Choroid plexus epithelial cell (primary cell): ENCODE measurements at places on chromosomes 16 and 17.
A peak's percentile ranks its signal among the peaks of the same experiment; 100 is the strongest.

DNA sequence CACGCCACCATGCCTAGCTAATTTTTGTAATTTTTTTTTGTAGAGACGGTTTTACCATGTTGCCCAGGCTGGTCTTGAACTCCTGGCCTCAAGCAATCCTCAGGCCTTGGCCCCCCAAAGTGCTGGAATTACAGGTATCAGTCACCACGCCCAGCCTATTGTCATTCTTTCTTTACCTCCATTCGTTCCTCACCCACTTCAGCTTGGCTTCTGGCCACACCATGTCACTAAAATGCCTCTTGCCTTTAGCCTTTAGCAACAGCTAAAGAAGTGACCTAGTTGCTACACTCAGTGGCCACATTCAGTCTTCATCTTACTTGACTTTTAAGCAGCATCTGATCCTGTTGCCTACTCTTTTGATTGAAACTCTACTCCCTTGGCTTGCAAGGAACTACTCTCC is 3.6 kb upstream of the LRRC75A start:
- no peak for DNase-seq

GRCh38 chr17:61504697-61505096 is 52.5 kb downstream of the TBX4 start:
- DNase-seq: peak; percentile 97

GRCh38 chr16:73308771-73309170 is 260.8 kb upstream of the ZFHX3 start:
- no peak for DNase-seq

- peak; percentile 43 for DNase-seq
Measured at GRCh38 chr16:90031931-90032673, 12.8 kb upstream of the DBNDD1 start.

GRCh38 chr16:67166598-67167168 is 2.1 kb downstream of the HSF4 start:
- DNase-seq: no peak

DNA sequence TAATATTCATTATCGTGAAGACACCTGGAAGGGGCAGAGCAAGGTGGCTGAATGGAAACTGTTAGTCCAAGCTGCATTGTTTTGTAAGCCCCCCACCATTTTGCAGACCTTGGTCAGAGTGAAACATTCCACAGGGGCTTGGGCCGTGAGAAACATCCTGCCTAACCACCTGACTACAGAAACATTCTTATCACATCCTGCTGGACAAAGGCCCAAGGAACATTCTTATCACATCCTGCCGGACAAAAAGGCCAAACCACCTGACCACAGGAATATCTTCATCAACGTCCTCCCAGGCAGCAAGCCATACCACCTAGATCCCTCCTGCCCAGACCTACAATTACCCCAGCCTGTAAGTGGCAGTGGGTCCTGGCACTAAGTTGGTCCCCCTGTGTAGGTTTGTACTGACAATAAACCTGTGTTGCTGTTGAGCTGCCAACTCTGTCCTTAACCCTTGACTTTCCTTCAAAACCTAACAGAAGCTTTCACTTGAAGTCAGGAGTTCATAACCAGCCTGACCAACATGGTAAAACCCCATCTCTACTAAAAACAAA is 19.6 kb downstream of the ATF7IP2 start:
- DNase-seq: peak; percentile 84

DNA sequence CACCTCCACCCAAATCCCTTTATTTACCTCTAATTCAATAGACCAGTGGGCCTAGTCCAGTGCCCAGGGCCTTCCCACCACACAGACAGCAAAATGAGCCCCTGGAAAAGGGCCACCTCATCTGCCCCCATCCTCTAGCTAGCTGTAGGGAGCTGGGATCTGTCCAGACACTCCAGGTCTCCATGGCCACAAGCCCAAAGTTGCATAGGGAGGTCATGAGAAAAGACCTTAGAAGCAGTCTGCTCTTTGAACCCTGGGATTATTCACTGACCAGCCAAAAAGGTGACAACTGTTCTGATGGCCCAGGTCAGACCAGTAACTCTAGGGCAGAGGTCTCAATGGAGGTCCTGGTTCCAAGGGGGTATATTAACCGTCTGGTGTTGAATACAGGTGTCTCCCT is 2.0 kb downstream of the CUEDC1 start:
- no peak for DNase-seq

- DNase-seq: no peak
Measured at GRCh38 chr17:80486692-80487091, 10.3 kb upstream of the NPTX1 start.

- no peak for DNase-seq
Measured at GRCh38 chr17:32699247-32699646, 177.7 kb downstream of the MYO1D start.

DNA sequence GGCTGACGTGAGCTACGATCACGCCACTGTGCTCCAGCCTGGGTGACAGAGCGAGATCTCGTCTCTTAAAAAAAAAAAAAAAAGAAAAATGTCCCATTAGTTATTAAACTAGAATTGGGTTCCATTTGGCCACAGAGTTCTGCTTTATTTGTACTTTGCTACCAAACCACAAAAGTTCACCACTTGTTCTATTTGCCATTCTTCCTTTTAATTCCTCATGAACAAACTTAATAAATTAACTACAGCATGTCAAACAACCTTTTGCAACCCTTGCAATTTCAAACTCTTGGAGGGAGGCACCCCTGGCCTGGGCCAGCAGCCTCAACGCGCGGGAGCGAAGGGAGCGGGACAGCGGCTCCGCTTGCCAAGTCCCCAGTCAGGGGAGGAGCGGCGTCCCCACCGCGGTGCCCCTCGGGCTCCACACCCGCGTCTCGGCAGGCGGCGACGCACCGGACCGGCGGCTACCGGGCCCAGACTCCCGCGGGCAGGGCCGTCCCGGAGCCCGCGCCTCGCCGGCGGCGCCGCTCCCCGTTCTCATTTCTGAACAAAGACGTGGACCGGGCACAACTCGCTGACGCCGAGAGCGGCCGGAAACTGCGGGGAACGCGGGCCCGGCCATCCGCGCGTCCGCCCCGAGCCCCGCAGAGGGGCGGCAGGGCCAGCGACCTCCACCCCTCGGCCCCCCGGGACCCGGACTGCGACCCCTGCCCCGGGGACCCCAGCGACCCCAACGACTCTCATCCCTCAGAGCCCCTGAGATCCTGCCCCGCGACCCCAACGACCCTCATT is 775 bp downstream of the CYTH1 start:
- peak; percentile 23 for DNase-seq

GRCh38 chr17:38800237-38800760 is 943 bp upstream of the PIP4K2B start:
- DNase-seq: no peak

- DNase-seq: peak; percentile 43
Measured at GRCh38 chr17:38554430-38555350, 51.1 kb downstream of the SRCIN1 start.

GRCh38 chr16:19153876-19154275 is 14.2 kb upstream of the SYT17 start:
- DNase-seq: no peak

GRCh38 chr17:15303851-15304250 is 37.5 kb downstream of the TEKT3 start:
- DNase-seq: no peak

DNA sequence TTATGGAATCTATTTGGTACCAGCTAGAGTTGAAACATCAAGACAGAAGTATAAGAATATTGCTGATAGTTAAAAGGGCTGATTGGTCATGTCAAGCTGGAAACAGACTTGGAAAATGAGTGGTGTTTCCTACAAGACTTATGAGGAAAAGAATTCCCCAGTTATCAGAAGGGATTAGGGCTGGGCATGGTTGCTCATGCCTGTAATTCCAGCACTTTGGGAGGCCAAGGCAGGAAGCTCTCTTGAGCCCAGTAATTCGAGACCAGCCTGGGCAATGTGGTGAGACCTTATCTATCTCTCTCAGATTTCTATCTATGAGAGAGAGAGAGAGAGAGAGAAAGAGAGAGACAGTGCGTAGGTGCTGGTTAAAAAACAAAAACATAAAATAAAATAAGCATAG is 139.5 kb upstream of the PMFBP1 start:
- peak; percentile 30 for DNase-seq

- DNase-seq: no peak
Measured at GRCh38 chr17:74968361-74968780, 4.2 kb downstream of the HID1 start.

DNA sequence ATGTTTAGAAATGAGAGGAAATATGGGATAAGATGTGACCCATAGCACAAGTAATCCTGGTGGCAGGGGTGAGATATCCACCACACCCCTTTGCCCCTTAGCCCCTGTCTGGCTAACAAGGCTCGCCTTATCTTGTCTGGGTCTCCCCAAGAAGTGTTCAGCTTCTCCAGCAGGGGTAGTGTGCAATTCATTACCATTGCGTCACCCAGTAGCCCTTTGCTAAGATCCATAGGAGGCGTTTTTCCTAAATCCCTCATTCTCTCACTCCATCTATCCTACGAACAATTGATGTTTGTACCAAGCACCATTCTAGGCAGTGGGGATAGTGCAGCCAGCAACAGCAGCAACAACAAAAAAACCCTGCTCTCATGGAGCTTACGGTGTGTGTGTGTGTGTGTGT is 30.8 kb downstream of the CCDC42 start:
- no peak for DNase-seq

DNA sequence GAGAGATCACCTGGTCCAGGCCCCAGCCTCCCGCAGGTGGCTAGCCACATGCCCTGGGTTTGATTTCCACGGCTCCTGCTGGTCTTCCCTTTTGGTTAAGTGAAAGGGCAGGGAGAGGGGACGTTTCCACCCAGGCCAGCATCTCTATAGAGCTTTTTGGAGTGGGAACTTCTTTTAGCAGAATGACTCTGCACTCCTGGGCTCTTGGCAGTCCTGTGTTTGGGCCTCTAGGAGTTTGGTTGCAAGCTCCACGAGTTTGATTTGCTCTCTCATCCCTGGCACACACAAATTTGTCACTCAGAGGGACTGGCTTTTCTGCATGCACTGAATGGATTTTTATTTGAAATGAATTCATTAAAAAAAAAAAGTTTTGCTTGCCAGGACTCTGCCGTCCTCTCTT is 32.8 kb downstream of the MSI2 start:
- DNase-seq: no peak

DNA sequence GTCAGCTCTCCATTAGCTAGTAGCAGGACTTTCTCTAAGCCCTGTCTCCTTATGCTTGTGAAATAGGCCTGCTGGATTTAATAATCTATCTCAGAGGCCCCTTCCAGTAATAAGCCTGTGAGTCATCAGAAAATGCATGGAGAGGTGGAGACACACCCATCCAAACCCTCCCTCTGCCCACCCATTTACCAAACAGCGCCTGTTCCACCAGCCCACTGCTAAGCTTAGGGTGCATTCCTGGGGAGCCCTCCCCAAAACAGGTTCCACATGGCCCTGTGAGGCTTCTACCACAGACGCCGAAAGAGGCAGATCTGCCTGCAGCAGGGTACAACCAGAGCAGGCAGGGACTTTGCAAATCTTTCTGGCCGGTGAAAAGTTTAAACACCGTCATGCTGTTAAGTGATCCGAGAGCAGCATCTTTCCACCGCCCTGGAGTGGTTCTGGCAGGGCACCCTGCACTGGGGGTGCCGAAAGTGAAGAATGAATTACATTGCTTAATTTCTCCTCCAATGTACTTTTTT is 99.3 kb downstream of the GAS7 start:
- peak; percentile 57 for DNase-seq

- no peak for DNase-seq
Measured at GRCh38 chr16:71853413-71853812, 7.6 kb downstream of the ATXN1L start.

DNA sequence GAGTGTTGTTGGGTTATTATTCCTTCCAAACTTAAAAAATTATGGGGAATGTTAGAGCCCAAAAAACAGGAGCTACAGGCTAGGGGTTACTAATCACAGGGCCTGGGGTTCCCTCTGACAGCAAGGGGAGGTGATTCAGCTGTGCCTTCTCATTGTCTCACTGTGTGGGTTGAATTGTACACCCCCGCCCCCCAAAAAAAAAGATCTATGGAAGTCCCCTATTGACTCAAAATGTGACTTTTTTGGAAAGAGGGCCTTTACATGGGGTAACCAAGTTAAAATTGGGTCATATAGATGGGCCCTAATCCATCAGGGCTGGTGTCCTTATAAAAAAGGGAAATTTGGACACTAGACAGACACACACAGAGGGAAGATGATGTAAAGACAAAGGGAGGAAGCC is 190.2 kb downstream of the SOX9 start:
- DNase-seq: no peak

DNA sequence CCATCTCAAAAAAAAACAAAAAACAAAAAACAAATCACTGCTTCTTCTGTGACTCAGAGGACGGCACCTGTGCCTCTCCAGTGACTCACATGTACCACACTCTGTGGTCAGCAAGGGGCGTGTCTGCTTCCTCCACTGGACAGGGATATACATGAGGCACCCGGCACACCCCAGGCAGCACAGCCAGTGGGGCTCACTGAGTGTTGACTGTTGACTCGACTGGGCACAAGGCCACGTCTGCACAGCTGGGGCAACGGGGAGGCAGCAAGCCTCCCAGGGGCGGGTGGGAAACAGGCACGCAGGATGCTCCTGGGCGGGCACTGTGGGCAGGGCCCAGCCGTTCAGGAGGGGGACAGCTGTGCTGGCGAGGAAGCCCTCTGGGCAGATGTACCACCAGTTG is 64.1 kb downstream of the TIMM22 start:
- DNase-seq: peak; percentile 94

DNA sequence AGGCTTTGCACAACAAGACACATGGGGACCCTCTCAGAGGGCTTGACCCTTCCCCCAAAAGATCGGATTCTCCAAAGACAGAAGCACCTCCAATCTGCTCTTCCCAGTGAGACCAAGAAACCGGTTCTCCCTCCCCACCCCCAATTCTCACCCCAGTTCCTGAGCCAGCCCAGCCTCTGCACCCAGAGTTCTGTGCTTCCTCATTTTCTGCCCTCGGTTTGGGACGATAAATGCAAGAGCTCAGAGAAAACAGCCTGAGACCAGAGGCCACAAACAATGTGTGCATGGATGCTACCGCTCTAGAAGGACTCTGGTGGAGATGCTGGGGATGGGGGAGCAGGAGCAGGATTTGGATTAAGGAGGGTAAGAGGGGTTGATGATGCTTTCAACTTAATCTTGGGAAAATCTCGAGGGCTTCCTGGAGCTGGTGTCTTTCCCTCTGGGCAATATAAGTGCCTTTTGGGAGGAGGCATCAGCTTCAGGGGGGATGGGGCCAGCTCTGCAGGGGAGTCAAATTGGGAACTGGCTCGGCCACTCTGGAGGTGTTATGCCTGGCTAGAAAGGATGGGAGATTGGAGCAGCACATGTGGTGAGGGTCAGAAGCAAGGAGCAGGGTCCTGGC is 6.0 kb downstream of the KRT15 start:
- no peak for DNase-seq

- no peak for DNase-seq
Measured at GRCh38 chr17:21141331-21141730, 14.6 kb downstream of the DHRS7B start.

DNA sequence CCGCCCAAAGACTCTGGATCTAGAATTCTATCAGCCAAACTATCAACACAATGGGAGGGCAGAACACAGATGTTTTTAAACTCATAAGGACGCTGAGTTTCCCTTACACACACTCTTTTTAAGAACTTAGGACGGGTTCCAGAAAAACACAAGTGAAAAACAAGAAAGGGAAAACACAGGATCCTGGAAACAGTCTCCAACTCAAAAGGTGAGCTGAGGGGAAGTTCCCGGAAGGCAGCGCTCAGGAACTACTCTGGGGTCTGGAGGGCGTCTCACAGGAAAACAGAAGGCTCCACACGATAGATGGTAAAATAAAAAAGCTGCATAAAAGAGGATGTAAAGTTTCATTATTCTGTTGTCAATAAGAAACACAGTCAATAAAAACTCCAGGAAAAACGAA is 80.2 kb upstream of the DOC2B start:
- no peak for DNase-seq

GRCh38 chr17:58043221-58044181 is 36.5 kb upstream of the SRSF1 start:
- no peak for DNase-seq

- DNase-seq: peak; percentile 94
Measured at GRCh38 chr17:72407336-72407909, 286.6 kb downstream of the SOX9 start.
